ENCODE measurements at places on chromosomes 7 and 10.

DNA sequence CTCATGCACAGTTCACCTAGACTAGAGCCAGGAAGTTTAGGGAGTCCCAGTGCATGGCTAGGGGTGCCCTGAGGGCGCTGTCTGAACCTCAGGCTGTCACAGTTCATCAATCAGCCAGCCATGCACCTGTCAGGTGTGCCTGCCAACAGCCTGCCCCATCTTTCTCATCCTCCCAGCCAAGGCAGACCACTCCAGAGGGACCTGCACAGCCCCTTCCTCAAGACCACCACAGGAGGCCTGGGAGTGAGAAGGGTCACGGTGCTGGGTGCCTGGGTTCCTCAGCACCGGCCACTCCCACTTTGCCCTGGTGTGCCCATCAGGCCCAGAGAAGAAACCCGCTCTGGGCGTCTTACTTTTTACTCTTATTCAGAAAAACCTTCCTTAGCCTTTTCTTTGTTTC is 8.4 kb downstream of the ATP6V1F start:
- no peak for DNase-seq

- peak; percentile 17 for DNase-seq
Measured at GRCh38 chr10:71323407-71323806, 4.3 kb downstream of the SLC29A3 start.

DNA sequence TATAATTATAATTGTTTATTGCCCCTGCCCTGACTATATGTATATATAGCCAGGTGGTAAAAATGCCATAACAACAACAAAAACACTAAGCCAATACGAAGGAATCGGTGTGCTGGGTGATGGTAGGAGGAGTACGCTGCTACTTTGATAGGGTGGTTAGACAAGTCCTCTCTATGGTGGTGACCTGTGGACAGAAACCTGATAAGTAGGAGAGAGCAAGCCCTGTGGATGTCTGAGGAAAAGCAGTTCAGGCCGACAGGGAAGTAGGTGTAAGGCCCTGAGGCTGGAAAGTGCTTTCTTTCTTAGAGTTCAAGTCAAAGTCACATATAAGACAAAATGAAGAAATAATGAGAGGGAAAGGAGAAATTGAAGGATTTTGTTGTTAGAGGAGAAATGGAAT is 823.8 kb upstream of the CELF2 start:
- DNase-seq, result no peak

DNA sequence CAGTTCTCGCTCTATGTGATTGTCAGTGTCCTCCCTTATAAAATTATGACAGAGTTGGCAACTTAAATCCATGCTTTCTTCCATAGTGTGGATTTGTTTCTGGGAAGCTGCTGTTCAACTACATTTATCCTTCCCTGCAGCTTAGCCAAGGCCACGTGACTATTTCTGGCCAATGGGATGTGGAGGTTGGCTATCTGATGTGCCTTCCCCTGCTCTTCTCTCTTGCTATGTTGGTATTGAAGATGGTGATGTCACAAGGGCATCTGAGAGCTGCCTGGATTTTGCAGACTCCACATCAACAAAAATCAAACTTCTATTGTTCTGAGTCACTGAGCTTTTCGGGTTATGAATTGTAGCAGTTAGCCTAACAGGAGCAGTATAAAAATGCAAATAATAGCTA is 164.9 kb upstream of the RHOBTB1 start:
- DNase-seq, result peak; percentile 2

GRCh38 chr7:130957137-130957513 is 223.1 kb upstream of the KLF14 start:
- DNase-seq, result no peak

- no peak for DNase-seq
Measured at GRCh38 chr7:78127009-78127408, 328.4 kb downstream of the PHTF2 start.

- no peak for DNase-seq
Measured at GRCh38 chr10:49369216-49370162, 26.4 kb downstream of the DRGX start.

GRCh38 chr7:2435146-2435545 is 31.7 kb downstream of the CHST12 start:
- no peak for DNase-seq

GRCh38 chr7:149855361-149856305 is 17.5 kb downstream of the ZNF862 start:
- DNase-seq, result peak; percentile 95

- no peak for DNase-seq
Measured at GRCh38 chr10:35442028-35442427, 105.7 kb downstream of the CCNY start.

GRCh38 chr10:92074126-92074887 is 150.7 kb downstream of the BTAF1 start:
- DNase-seq, result no peak

- peak; percentile 86 for DNase-seq
Measured at GRCh38 chr7:232410-233248, 40.3 kb downstream of the FAM20C start.

- peak; percentile 5 for DNase-seq
Measured at GRCh38 chr10:119734396-119735332, 8.8 kb downstream of the INPP5F start.

GRCh38 chr10:99292159-99292558 is 37.0 kb upstream of the CNNM1 start:
- no peak for DNase-seq

GRCh38 chr10:65358565-65358964 is 1567.3 kb upstream of the LRRTM3 start:
- DNase-seq, result no peak

- peak; percentile 90 for DNase-seq
Measured at GRCh38 chr7:22666732-22667131, 60.3 kb upstream of the IL6 start.

GRCh38 chr7:79531905-79532664 is 78.6 kb upstream of the MAGI2 start:
- no peak for DNase-seq

GRCh38 chr7:6496842-6497636 is 49.3 kb upstream of the DAGLB start:
- no peak for DNase-seq

DNA sequence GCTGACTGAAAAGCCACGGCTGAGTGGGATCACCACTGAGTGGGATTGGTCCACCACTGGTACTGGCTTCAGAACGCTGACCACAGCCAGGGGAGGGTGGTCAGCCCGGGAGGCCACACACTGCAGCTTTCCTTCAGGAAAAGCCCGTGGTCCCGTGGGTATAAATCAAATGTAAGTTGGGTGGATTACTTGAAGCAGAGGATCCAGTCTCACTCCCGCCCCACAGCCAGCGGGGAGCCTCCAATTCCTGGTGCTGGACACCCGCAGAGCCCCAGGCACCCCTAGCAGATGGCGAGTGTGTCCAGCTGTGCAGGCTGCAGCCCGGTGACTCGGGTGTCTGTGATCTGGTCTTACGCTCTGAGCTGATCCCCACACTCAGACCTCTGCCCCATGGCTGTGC is 231.1 kb upstream of the ZNF32 start:
- DNase-seq, result no peak

GRCh38 chr7:91239772-91240171 is 24.5 kb upstream of the FZD1 start:
- no peak for DNase-seq

- DNase-seq, result no peak
Measured at GRCh38 chr7:97270280-97270679, 152.8 kb downstream of the SDHAF3 start.

DNA sequence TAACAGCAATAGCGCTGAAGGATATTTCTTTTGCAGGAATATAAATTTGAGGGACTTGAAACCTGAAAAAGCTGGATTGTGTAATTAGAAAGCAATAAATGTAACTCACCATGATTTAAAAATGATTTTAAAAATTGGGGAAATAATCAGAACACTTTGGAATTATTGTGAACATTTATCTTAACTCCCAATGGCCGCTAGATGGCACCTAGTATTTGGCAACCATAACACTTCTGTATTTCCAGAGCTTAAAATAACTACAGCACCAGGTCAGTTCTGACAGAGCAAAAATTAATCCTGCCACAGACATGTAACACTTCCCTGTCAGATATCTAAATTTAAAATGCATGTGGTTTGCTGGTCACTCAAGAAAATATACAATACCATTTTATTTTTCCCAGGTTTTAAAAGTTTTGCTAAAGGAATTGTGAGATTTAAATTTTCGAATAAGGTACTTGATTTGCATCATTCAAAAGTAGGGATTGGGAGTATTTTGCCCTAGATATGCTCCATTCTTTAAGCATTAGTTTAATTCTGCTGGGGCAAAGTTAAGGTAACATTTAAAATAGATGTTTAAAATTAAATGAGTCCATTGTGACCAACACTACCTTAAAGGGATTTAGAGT is 144.5 kb downstream of the PPP1R3A start:
- DNase-seq, result peak; percentile 18

GRCh38 chr7:133436014-133436428 is 183.1 kb downstream of the EXOC4 start:
- peak; percentile 26 for DNase-seq

- DNase-seq, result no peak
Measured at GRCh38 chr10:71561003-71561574, 158.5 kb downstream of the C10orf105 start.

GRCh38 chr7:121163699-121164098 is 165.1 kb upstream of the WNT16 start:
- no peak for DNase-seq

DNA sequence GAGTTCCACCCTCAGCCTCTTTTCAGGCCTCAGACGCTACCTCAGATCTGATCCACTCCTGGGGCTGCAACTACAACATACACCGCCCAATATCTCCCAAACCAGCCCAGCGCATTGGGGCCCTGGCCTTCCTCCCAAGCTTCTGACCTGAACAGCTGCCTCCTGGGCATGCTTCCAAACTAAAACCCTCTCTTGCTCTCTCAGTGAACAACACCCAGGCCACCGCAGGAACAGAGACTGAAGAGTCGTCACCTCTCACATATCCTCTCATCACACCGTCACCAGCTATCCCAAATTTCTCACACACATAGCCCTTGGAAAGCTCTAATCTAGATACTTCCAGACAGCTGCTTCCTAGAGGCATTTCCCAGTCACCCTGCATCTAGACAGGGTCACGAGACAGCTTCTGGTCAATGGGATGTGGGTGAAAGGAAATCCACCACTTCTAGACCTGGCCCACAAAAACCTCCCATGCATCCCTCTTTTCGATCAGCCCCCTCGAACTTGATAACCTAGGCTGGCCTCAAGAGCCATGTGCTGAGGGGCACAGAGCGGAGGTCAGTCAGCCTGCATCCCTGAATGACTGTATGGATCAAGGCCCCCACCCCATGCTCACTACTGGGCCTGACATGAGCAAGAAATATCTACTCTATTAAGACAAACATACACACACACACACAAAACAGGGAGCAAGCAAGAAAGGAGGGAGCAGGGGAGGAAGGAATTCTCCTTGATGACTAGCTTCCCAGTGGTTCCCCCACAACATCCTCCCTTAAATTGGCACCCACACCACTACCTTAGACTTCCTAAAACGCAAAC is 1.8 kb downstream of the PARP12 start:
- peak; percentile 42 for DNase-seq

GRCh38 chr10:74643596-74643975 is 182.8 kb upstream of the KAT6B start:
- DNase-seq, result no peak

DNA sequence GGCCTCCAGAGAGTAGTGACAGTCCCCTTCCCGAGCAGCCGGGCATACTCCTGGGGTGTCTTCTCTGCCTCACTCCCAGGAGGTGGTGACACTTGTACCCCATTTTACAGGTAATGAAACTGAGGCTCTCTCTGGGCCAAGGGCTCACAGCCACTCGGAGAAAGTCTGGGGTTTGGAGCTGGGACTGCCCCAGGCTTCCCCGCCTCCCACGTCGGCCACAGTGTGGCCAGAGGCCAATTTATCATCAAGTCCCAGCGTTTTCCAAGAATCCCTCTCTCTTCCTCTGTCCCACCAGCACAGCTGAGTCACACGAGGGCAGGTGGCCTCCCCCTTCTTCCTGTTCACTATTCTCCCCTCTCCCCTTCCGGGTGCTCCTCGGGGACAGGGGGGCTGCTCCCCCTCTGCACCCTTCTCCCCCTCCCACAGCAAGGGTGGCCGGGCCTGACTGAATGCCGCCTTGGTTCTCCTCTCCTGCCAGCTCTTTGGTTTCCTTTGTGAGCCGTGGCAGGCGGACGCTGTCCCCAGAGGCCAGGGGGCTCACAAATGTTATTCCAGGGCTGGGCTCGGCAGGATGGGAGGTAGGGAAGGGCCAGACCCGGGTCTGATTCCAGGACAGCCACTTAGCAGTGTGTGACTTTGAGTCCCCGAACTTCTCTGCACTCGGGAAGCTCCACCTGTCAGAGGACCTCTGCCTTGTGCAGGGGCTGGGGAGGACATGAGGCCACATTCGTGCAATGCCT is 17.7 kb downstream of the CLIP2 start:
- peak; percentile 94 for DNase-seq

All from Daoy (cell line).